Stimulated activated CD4-positive, alpha-beta T cell treated with anti-CD3 and anti-CD28 coated beads, Interleukin-15, amount 100 ng/mL, for 48 hours (primary cell): ENCODE measurements at places on chromosomes 4 and X.

- DNase-seq = no peak
Observed at GRCh38 chr4:11106190-11106589, 322.5 kb downstream of the HS3ST1 start.

- DNase-seq = no peak
Observed at GRCh38 chrX:41718481-41719235, 5.3 kb upstream of the GPR82 start.

DNA sequence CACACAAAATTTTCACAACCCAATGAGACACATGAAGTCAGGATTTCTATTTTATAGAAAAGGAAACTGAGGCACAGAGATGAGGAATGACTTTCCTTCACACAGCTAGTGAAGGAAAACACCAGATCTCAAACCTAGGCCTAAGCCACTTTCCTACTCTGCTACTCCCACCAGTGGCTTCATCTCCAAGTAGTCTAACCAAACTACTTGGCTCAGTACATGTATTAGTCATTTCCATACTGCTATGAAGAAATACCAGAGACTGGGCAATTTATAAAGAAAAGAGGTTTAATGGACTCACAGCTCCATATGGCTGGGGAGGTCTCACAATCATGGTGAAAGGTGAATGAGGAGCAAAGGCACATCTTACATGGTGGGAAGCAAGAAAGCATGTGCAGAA lies 196.6 kb downstream of the EVC2 start:
- DNase-seq = no peak

- no peak for DNase-seq
Observed at GRCh38 chr4:186010821-186011220, 58.1 kb upstream of the TLR3 start.

- DNase-seq = no peak
Observed at GRCh38 chrX:56757327-56757726, 28.3 kb downstream of the NBDY start.

DNA sequence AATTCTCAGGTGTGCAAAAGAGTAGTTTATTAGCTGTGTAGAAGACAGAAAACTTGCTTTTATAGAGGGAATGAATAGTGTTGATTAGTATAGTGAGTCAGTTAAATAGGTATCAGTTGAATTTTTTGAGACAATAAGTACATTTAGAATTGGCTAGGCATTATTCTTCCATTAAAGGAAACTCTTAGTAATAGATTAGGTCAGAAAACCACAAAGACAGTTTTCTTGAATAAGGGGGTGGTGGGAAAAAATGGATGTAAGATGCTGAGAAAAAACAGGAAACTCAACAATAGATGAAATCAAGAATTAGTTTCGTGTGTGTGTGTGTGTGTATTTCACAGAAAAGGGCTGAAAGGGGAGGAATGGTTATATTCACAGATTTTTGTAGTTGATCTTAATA lies 16.8 kb downstream of the CD38 start:
- DNase-seq = no peak

DNA sequence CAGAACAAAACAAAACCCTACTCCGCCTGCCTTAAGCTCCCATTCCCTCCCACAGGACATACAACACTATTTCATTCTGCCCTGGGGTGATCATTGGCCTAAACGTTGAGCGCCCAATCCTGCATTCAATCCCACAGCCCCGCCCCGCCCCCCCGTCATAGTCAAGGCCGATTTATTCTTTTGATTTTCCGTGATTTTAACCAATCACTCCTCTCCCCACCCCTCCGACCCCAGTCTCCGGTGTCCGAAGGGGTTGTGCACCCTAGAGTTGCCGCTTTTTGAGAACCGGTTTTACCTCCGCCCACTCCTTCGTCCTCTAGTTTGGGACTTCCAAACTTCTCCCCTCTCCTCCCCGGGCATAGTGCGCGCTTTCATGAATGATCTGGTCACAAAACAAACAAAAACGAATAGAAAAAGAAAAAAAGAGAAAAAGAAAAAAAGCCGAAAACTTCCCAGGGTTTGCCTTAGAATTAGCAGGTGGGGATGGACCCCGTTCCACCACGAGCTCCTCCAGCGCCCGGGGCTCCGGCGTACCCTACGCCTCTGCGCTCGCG lies 446 bp upstream of the UBE2A start:
- no peak for DNase-seq

GRCh38 chr4:137804906-137805495 lies 272.7 kb upstream of the PCDH18 start:
- DNase-seq = no peak

GRCh38 chr4:70722199-70722791 lies 531 bp downstream of the RUFY3 start:
- no peak for DNase-seq

DNA sequence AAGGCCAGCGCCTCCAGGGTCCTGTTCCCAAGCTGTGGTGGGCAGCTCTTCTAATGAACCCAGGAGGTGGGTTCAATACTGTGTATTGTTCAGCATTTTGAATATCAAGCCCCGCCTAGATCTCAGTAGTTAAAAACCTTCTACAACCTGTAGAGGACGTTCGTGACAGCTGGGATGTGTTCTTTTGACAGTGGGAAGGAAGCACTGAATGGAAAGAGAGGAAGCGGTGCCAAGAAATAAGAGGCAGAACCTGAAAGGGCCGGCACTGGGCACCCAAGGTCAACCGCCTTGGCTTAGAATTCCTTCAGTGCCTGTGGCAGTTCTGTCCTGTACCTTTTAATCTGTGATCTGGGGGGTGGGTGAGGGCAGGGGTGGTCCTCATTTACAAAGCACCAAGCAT lies 73.1 kb downstream of the CC2D2A start:
- no peak for DNase-seq

GRCh38 chr4:138535316-138535715 lies 293.2 kb upstream of the SLC7A11 start:
- no peak for DNase-seq

DNA sequence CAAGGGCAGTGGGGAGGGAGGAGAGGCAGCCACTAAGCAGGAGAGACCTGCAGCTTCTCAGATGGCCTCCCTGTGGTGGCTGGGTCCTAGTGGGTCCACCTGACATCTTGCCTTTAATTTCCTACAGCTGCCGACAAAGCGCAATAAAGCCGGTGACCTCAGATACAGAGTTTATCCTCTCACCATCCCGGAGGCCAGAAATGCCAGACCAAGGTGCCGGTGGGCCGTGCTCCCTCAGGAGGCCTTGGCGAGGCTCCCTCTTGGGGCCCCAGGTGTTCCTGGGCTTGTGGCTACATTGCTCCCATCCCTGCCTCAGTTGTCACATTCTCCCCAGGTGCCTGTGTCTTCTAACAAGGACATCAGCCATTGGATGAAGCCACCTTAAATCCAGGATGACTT lies 103.0 kb downstream of the ADRA2C start:
- DNase-seq = no peak

- peak; percentile 10 for DNase-seq
Observed at GRCh38 chrX:73214426-73215094, at the start of gene NAP1L2. TSS of gene NAP1L2 (minus strand) at chrX:73214851. CDS start at chrX:73214492, 359 bp downstream.

- DNase-seq = no peak
Observed at GRCh38 chrX:130136961-130137360, 26.7 kb upstream of the ELF4 start.

- DNase-seq = no peak
Observed at GRCh38 chr4:129707949-129708348, 612.0 kb downstream of the C4orf33 start.

DNA sequence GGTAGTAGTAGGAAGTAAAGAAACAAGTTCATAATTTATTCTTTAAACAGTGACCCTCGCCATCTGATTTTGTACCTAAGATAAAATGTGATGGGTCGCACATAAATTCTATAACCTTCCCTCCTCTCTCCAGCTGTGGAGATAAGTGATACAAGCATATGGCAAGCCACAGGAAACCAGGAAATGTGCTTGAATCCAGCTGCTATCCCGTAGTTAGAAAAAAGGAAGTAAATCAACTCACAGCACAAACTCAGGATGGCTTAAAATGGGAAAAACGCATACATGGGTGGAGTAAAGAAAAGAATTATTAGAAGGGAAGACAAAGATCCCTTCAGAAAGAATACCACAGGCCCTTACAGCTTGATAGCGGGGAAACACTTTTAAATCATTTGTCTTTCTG lies 78.2 kb downstream of the ZNF827 start:
- no peak for DNase-seq

GRCh38 chr4:145132511-145133098 lies 34.5 kb downstream of the ABCE1 start:
- DNase-seq = no peak
